EL (cell line): ENCODE measurements at places on chromosomes 7 and 10.

DNA sequence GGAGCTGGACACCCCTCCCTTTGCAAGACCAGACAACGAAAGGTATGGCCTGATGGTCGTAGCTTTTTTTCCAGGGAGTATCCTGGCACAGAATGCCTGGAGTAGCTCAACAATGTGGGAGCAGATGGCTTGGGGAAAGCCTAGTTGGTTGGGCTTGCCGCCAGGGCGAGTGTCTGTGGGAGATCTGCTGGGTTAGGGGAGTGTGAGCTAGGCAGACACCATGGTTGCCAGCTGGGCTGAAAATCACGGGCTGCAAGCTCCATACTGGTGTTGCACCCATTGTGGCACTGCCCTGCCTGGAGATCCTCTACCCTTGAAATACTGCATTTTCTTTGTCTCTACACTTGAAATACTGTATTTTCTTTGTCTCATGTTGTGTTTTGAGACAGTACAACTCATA, 538.3 kb downstream of the PCDH15 start:
- DNase-seq: no peak

GRCh38 chr7:6022707-6023106, 8.5 kb upstream of the ANKRD61 start:
- no peak for DNase-seq

DNA sequence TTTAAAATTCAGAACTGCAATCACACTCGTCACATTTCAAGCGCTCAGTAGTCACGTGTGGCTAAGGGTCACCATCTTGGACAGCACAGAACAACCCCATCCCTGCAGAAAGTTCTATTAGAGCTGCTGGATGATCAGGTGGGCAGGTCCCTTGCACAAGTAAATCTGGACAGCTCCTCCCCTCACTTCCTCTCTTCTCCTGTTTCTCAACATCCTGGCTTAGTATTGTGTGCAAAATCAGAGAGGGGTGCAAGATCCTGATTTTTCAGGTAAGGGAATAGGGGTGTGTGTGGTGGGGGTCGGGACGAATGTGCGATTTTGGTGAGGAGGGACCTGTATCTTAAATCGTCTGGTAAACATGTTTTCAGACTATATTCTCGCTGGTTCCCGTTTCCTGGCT, at the start of gene GIMAP4:
Gene GIMAP4 (plus strand): TSS at position 222 of the 400 bp plus-strand sequence. CDS start 2,512 bp downstream, outside the sequence.
- no peak for DNase-seq

GRCh38 chr10:14879124-14879927, 660 bp downstream of the SUV39H2 start:
- peak; percentile 43 for DNase-seq

DNA sequence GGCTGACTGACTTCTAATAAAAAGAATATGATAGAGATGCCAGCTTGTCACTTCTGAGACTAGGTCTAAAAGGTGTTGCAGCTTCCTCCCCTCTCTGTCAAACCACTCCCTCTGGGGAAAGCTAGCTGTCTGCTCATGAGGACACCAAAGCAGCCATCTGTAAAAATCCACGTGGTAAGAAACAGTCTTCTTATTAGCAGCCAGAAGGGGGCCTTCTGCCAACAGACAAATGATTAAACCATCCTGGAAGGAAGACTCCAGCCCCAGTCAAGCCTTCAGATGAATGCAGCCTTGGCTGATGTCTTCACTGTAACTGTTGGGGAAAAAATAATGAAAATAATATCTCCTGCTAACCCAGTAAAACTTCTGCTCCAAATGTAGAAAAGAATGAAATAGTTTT, 41.9 kb upstream of the DAGLB start:
- DNase-seq: no peak

GRCh38 chr7:32588657-32589056, 93.4 kb downstream of the AVL9 start:
- DNase-seq: peak; percentile 90

DNA sequence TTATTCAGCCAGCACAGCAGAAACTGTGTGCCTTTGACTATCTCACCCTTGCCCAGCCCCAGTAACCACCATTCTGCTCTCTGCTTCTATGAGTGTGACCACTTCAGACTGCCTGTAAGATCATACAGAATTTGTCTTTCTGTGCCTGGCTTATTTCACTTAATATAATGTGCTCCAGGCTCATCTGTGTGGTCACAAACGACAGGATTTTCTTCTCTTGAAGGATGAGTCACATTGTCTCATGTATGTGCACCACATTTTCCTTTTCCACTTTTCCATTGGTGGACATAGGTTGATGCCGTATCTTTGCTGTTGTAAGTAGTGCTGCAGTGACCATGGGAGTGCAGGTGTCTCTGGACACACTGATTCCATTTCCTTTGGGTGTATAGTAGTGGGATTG, 122.5 kb upstream of the LANCL2 start:
- peak; percentile 31 for DNase-seq

GRCh38 chr7:45969940-45970339, 48.9 kb upstream of the IGFBP3 start:
- DNase-seq: no peak

GRCh38 chr7:78379148-78379547, 580.6 kb downstream of the PHTF2 start:
- DNase-seq: peak; percentile 25

DNA sequence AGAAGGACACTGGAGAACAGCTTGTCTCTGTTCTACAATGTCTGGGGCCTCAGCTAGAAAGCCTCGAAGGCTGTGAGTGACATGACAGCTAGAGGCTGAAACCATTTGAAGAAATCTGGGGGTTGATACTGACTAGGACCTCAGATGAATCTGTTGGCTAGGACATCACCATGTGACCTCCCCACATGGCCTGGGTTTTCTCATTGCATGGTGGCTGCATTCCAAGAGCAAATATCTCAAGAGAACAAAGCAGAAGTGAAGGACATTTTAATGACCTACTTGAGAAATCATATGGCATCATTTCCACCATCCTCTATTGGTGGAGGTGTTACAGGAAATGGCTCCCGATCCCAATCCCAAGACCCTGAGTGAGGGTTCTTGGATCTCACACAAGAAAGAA, 450.6 kb upstream of the AUTS2 start:
- DNase-seq: no peak

- DNase-seq: no peak
Observed at GRCh38 chr7:26203016-26203415, 1.5 kb downstream of the CBX3 start.

DNA sequence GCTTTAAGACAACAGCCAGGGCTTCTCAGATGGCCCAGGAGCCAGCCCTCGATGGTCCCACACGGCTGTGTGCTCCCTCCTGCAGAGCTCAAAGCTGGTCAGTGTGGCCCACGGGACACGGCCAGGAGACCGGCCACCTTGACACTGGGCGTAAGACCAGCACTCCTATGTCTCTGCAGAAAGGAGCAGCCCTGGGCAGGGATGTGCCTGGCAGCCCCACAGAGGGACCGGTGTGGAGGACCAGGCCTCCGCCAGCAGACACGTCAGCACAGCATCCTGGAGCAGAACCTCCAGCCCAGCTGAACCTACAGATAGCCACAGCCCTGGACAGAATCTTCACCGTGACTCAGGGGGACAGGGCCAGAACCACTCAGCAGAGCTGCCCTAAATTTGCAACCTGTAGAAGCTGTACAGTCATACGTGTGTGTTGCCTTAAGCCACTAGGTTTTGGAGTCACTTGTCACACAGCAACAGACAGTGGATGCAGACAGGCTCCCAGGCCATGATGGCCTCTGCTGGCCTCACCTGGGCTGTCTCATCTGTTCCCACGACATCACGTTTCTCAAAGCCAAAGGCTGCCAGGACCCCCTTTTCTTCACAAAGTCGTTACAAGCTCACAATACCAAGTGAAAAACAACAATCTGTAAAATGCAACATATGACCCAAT, 132.4 kb downstream of the DIP2C start:
- DNase-seq: no peak

DNA sequence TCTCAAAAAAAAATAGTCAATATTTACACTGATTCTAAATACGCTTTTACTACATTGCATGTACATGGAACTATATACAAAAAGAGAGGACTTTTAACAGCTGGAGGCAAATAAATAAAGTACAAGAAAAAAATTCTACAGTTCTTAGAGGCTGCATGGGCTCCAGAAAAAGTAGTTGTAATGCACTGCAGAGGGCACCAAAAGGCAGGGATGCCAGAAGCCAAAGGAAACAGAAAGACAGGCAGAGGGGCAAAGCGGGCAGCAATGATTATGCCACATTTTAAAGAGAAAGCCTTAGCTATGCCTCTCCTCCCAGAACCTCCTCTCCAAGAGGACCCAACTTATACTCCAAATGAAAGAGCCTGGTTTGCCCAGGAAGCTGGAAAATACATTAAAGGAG, 11.6 kb upstream of the ADCK2 start:
- no peak for DNase-seq

- DNase-seq: no peak
Observed at GRCh38 chr7:10707519-10707918, 266.2 kb upstream of the PHF14 start.
